T-helper 2 cell (primary cell): ENCODE measurements at places on chromosomes 1 and 21.

GRCh38 chr1:155938220-155938627 is 3.2 kb upstream of the RXFP4 start:
- DNase-seq, result no peak

GRCh38 chr21:40466893-40467483 is 380.0 kb downstream of the DSCAM start:
- no peak for DNase-seq

DNA sequence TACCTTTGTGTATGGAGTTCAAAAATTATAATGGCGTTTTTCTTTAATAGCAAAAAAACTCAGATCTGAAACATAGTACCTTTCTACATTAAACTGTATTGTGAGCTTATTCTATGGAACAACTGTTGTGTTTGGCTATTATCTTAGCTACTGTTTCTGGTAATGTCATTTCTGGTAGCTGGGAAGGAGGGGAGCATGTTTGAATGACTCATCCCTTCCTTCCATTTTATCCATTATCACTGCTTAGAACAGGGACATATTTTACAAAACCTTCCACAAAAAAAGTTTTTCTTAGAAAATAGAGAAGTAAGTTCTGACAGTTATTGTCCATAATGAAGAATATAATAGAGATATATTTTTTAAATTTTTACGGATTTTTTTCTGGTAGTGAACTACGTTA is 128.3 kb downstream of the NRDC start:
- DNase-seq, result no peak

DNA sequence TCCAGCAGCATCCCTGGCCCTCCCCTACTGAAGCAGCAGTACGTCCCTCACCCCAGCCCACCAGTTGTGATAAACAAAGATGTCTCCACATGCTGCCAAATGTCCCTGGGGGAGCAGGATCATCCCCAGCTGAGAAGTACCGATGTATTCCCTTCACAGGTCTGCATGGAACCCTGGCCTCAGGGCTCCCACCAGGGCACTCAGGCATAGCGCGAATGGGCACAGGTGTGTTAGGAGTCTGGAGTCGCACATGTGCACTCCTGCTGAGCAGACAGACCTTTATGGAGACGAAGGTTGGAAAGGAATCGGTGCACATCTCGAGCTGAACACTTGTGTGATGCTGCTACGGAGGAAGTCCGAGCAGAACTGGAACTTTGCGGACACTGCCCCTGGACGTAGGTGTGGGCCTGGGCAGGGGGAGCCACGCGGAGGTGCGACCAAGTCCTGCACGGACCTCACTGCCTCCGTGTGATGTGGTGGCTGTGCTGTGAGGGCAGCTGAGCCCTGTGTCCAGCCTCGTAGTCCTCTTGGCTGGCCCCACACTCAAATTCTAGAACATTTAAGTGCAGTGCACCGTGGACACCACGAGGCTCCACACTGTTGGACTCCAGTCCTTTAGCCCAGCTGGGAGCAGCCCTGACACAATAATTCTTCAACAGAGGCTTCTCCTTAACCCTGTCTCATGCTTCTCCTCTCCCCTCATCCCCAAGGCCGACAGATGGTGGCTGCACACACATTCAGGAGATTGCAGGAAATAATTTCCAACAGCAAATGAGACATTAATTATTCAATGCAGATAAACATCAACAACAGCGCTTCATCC is 43.4 kb downstream of the RSPH1 start:
- DNase-seq, result no peak

- DNase-seq, result no peak
Measured at GRCh38 chr1:180935326-180936109, 22.8 kb downstream of the KIAA1614 start.

- no peak for DNase-seq
Measured at GRCh38 chr1:25006770-25007169, 76.7 kb upstream of the RUNX3 start.

- DNase-seq, result no peak
Measured at GRCh38 chr1:170303034-170303433, 157.3 kb downstream of the NTMT2 start.

DNA sequence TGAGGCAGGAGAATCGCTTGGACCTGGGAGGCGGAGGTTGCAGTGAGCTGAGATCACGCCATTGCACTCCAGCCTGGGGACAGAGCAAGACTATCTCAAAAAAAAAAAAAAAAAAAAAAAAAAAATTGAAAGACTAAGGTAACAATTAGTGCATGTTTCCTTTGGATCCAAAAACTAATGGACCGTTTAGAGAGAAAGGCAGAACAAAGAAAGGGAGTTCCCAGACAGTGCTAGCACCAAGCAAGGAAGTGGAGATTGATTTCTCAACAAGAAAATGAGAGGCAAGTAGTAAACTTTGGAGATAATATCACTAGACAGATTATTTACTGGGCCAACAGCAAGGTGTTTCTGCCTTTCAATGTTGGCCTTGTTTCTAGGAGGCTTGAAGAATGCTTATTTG is 24.2 kb downstream of the ATP1B1 start:
- no peak for DNase-seq

GRCh38 chr1:219876798-219877209 is 51.6 kb downstream of the SLC30A10 start:
- no peak for DNase-seq

- no peak for DNase-seq
Measured at GRCh38 chr1:61079898-61080336, 2.4 kb upstream of the NFIA start.

GRCh38 chr1:230506451-230506850 is 80.3 kb upstream of the PGBD5 start:
- no peak for DNase-seq

DNA sequence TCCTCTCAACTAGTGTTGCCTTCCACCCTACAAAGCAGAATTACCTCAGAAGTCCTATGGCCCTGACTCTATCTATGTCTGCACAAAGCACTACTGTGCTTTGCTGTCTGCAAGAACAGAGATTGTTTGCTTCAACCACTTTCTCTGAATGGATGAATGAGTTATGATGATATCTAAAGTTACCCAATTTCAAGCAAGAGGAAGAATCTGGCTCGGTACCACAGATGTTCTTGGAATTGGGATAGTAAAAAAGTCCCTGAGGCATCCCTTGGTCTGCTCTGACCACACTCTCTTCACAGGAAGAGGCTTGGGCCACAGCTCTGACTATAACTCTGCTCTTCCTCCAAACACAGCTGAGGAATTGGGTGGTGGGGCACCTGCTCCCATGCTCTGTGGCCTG is 31.2 kb downstream of the MTARC1 start:
- no peak for DNase-seq

DNA sequence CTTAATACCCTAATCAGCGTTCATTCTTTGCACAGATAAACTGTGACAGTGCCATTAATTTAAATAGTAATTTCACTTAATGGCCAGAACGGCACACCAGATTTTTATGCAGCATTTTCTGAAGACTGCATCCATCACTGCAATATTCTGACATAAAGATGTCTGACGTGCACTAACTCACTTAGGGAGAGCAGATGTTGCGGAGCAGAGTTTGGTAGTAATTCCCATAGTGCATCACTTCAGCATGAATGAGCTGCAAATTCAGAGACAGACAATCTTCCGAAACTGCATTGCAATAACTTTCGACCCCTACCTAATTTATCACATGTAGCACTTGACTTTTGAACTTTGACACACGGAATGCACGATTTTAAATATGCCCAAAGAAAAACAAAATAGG is 225.3 kb downstream of the KCTD3 start:
- no peak for DNase-seq

- no peak for DNase-seq
Measured at GRCh38 chr1:220827445-220828178, 40.9 kb downstream of the MTARC1 start.

DNA sequence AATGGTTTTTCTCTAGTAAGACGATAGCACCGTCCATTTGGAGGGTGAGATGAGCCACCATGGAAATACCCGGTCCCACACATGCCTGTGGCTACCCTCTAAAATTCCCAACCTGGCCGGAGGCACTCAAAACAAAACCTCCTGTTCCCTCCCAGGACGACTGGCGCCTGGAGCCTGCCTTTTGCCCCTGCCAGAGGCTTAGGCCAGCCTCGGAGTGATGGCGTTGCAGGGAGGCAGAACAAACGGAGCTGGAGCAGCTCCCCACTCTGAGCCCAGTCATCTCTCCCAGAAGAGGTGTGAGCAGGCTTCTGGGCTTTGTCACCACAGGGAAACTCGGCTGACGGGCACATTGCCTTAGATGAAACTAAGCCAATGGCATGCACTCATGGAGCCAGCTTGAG is 213.7 kb upstream of the HOOK1 start:
- no peak for DNase-seq

GRCh38 chr1:18512883-18513282 is 32.2 kb downstream of the KLHDC7A start:
- DNase-seq, result no peak

DNA sequence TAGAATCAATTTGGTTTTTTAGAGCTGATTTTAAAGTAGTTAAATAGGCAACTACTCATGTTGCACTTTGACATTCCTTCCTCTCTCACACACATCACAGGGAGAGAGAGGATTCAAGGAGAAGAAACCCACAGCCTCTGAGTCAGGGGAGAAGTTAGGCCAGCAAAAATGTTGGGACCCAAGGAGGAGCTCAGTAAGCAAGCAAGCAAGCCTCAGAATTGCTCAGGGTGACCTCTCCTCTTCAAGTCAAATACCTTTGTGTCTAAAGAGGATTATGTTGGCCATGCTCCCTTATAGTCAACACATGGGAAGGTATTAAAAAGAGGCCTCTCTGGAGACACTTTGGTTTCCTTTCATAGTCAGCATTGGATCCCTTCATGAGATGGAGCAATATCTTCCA is 80.5 kb upstream of the WARS2 start:
- no peak for DNase-seq

- no peak for DNase-seq
Measured at GRCh38 chr1:114154963-114155322, 1.3 kb upstream of the SYT6 start.

DNA sequence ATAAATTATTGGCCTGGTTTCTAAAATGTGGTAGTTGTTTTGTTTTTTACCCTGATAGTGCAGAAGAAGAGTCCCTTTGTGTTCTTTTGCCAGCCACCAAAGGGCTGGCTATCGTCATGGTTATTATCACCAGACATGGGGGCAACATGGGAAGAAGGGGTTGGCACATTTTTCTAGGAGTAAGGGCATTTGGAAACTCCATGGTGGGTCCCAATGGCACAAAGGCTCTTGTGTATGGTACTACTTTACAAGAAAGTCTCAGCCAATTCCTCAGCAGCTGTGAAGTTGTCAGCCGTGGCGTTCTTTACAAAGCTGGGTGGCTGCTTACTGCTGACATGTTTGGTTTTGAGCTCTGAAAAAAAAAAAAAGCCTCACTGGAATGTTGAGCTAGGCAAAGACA is 330.4 kb upstream of the ESRRG start:
- DNase-seq, result no peak
